Stimulated activated naive CD4-positive, alpha-beta T cell (primary cell): ENCODE measurements at places on chromosomes 12 and 14.
A peak's percentile ranks its signal among the peaks of the same experiment; 100 is the strongest.

DNA sequence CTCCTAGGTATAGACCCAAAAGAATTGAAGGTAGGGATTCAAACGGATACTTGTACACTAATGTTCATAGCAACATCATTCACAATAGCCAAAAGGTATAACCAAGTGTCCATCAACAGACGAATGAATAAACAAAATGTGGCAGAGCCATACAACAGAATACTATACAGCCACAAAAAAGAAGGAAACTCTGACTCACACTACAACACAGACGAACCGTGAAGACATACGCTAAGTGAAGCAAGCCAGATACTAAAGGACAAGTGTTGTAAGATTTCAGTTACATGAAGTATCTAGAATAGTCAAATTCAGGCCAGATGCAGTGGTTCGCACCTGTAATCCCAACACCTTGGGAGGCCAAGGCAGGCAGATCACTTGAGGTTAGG lies 19.1 kb downstream of the CAMKK2 start:
- no peak for DNase-seq

DNA sequence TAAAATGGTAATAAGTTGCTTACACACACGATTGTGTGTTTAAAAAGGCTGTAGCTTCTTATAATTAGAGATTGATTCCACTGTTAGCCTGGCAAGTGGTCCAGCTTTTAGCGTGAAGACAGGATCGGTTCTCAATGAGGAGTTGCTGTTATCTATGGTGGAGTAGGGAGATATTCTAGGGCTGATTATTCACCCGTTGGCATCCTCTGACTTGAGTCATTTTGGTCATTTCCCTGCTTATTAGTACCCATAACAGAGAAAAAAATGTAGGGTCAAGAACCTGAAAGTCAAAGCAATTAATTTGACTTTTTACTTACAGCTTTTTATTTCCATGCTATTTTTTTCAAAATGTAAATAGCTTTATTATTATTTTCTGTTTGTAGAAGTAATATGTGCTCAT lies 76.0 kb downstream of the KCNK13 start:
- DNase-seq, result no peak

DNA sequence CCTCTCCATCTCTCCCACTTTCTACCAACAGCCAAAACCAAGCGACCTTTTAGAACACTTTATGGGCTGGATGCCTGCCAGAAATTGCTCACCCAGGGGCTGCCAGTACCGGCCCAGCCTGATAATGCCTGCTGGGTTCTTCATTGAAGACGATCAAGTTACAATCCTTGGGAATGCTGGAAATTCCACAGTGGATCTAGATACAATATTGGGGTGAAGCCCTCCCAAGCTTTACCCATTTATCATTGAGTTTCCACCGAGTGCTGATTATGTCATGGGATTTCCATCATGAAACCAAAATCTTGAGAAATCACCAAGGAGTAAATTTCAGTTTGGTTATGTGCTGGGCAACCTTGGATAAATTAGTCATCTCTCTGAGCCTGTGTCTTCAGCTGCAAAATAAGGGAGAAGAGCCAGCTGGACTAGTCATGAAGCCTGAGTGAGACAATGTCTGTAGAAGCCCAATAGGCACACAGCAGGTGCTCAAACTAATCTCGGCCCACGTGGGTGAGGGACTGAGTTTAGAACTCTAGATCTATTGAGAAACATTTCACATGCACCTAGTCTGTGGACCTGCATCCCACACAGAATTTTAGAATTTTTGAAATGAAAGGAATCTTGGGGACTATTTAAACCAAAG lies 75.5 kb upstream of the CLMN start:
- DNase-seq, result no peak

DNA sequence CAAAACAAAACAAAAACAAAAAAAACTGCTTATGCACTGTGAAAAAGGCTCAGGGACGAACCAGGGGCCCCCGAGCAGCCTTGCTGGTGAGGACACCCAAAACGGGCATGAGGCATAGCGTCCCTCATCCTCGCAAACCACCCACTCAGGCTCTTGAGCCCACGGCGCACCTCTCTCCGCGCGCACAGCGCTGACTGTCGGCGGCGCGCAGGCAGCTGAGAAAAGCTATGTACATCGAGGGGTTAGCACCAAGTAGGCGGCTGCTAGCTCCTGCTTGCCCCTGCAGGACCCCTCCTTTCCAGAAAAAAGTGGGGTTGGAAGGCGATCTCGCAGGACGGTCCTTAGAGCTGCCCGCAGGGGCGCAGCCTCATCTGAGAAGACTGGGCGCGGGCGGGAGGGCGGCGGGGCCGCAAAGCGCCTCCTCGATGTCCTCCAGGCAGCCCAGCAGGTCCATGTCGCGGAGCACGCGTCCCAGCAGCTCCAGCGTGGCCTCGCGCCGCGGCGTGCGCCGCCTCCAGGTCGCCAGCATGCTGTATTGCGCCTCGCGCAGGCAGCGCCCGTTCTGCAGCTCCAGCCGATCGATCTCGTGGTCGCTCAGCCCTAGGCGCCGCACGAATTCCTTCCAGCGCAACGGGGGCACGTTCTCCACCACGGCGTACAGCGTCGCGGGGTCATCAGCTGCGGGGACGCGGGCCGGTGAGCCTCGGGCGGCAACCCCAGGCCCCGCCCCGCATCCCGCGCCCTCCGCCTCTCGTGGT lies 12.8 kb downstream of the TNFRSF1A start:
- DNase-seq, result no peak

- no peak for DNase-seq
Observed at GRCh38 chr12:61915420-61915819, 344.8 kb upstream of the USP15 start.

- DNase-seq, result peak; percentile 39
Observed at GRCh38 chr14:81453166-81453766, 53.1 kb upstream of the STON2 start.

GRCh38 chr14:94880876-94881275 lies 111.0 kb upstream of the GSC start:
- DNase-seq, result no peak

DNA sequence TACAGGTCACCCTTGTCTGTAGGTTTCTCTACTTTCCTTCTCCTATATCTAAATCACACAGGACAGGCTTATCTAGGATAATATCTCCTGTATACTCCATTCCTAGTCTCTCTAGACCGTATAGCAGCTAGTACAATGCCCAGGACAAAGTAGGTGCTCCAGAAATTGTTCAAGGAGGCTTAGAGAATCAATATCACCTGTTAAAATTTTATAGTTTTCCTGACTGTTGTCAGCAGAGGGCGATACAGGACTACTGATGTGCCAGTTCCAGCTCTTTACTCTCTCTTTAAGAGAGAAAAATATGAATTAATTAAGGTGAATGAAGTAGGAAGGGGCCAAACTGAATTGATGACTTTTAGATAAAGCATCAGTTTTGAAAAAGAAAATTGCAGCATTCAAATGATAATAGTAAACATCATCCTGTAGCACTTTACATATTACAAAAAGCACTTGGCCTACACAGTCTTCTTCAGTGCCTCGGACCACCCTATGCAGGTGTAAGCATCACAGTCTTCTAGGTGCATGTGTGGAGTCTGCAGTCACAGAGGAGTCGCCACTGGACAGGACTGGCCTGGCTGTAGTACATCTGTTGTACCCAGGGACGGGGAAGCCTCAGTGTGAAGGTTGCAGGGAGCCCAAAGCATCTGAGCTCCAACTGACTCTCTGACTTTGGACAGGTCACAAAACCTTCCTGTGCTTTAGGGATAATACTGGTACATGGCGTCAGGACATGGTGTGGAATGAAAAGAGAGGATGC lies 61.9 kb upstream of the MAX start:
- peak; percentile 70 for DNase-seq
